ENCODE measurements at places on chromosomes 2 and 18. TPM values are rescaled to one million over a fixed set of nuclear protein-coding genes. Genes with fewer than 3 reads are reported as not detected.

ZSWIM2 gene
- under 0.01 TPM for total RNA-seq

ST6GAL2 gene
- under 0.01 TPM for total RNA-seq

PASK gene
- 7.7 TPM for total RNA-seq

KCNE4 gene
- total RNA-seq: 151 TPM

ANKRD30B gene
- total RNA-seq: 0.96 TPM

DTNB gene
- 3.4 TPM for total RNA-seq

RAD51AP2 gene
- total RNA-seq: under 0.01 TPM

GPR55 gene
- not detected for total RNA-seq

ADRA2B gene
- 2.0 TPM for total RNA-seq
